ENCODE measurements at places on chromosomes 12 and 14.

- no peak for DNase-seq
Measured at GRCh38 chr12:42584651-42585111, 4.9 kb downstream of the PRICKLE1 start.

- DNase-seq = no peak
Measured at GRCh38 chr12:53862206-53862605, 76.4 kb upstream of the HOXC13 start.

- no peak for DNase-seq
Measured at GRCh38 chr14:50599700-50600444, 39.9 kb downstream of the ATL1 start.

DNA sequence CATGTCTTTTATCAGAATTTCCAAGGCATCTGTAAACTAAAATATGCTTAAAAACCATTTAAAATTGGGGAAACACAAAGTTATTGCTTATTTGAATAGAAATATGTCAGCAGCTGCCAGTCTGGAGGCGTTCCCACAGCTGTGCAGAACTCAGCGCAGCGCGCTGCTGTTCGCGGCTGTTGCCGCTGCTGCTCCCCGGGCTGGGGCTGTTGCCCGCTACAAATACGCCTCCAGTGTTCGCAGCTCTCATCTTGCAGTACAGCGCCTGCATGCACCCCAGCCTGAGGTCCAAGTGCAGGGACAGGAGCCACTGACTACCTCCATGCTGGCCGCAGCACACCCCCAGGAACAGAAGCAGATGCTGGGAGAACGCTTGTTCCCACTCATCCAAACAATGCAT is 216.2 kb downstream of the SLC16A7 start:
- DNase-seq = no peak

GRCh38 chr14:67411820-67412421 is at the start of gene PLEK2:
PLEK2 (minus strand) TSS chr14:67412165; CDS start chr14:67412059, 106 bp downstream.
- peak; percentile 11 for DNase-seq

DNA sequence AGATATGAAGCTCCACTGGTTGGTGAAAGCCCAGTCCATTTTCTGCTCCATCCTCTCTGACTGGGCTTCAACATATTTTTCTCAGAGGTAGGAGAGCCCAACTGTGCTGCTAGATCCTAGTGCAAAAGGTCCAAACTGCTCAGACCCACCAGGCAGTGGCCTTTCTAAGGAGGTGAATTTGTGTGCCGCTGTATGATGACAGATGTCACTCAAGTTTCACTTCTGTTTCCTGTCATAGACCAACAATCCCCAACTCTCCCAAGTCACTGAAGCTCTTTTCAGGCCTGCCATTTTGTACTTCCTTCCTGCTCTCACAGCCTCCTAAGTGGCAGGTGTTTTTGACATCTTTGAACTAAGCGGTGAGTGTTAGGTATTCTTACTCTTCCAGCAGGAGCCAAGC is 16.4 kb upstream of the RNASE4 start:
- DNase-seq = peak; percentile 63

DNA sequence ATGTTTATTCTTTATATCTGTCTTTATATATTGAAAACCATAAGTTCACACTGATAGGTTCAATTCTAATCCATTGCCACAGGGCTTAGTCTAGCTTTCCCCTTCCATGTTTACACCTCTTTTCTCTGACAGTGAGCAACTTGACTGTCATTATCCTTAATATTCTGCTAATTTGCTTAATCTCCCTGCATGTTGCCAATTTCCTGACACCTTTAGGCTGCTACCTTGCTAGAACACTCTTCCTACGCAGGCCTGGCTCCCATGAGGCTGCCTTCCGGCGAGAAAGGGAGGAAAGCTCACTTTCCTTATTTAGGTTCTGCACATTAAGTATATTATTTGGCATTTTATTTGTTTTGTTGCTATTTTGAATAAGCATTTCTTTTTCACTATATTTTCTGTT is 12.8 kb upstream of the FRS2 start:
- DNase-seq = no peak

- DNase-seq = no peak
Measured at GRCh38 chr14:95197551-95197950, 40.2 kb upstream of the DICER1 start.

- DNase-seq = no peak
Measured at GRCh38 chr14:68222154-68222553, 402.6 kb downstream of the RAD51B start.

DNA sequence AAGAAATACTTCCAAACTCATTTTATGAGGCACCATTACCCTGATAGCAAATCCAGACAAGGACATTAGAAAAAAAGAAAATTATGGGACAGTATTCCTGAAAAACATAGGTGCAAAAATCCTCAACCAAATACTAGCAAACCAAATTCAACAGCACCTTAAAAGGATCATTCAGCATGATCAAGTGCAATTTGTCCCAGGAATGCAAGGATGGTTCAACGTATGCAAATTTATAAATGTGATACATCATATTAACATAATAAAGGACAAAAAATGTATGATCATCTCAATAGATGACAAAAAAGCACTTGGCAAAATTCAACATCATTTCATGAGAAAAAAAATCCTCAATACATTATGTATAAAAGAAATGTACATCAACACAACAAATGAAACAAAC is 162.9 kb downstream of the DUSP6 start:
- no peak for DNase-seq

GRCh38 chr12:105698075-105698474 is 367.6 kb downstream of the C12orf75 start:
- no peak for DNase-seq

DNA sequence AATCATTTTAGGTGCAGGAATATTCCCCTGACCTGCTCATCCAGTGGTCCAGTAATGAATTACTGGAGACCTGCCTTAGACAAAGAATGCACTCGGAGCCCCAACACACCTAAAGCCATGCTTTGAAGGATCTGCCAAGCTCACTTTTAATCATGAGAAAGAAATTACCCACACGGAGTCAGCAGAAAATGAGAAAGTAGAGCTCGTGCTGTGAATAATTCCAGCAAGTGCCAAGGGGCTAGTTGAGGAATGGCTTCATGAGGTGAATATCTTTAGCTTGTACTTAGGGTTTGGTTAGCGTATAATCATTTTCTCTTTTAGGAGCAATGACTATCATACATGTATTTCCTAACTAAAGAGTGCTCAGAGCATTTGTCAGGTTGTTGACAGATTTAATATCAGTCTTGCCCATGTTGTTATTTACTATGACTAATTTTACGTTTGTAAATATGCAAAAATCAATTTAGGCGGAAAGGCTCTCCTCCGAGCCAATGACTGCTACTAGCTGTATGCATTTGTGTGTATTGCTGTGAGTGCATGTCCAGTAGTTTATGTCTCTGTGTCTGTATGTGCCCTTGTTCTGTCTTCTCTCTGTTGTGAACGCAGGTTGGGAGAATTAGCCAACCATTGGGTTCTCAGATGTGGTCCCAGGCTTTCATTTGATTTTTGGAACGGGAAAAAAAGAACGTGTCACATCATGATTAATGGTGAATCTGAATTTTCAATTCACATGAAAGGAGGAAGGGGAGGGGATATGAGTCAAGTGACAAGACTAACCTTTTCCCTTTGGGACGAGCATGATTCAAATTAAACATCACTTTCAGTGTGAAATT is 98.4 kb downstream of the RMST start:
- DNase-seq = no peak
